K562 (cell line): ENCODE measurements at places on chromosomes 3 and 15. TPM values are rescaled to one million over a fixed set of nuclear protein-coding genes. Genes with fewer than 3 reads are reported as not detected.

The RBMS3 gene
- polyA plus RNA-seq, result not detected in 2 replicates

The MAP2K1 gene
- polyA plus RNA-seq, result 45.0 and 52.7 TPM in 2 replicates

The ZNF385D gene
- 1.6 and 1.7 TPM in 2 replicates for polyA plus RNA-seq

The PLSCR5 gene
- not detected in 2 replicates for polyA plus RNA-seq

The LRRN1 gene
- polyA plus RNA-seq, result not detected in 2 replicates

The SLC22A14 gene
- 0.07 TPM in 1 of 2 replicates, not detected in the other for polyA plus RNA-seq

The CEP19 gene
- polyA plus RNA-seq, result 3.1 and 3.5 TPM in 2 replicates

The LXN gene
- not detected in 2 replicates for polyA plus RNA-seq

The MEGF11 gene
- 0.23 TPM in 1 of 2 replicates, not detected in the other for polyA plus RNA-seq

The JAGN1 gene
- polyA plus RNA-seq, result 49.8 and 54.6 TPM in 2 replicates

The CHRM5 gene
- not detected in 2 replicates for polyA plus RNA-seq

The CHL1 gene
- not detected in 2 replicates for polyA plus RNA-seq

The HAUS2 gene
- 42.8 and 47.7 TPM in 2 replicates for polyA plus RNA-seq

The SPRED1 gene
- polyA plus RNA-seq, result 4.2 and 5.0 TPM in 2 replicates

The AGBL1 gene
- not detected in 2 replicates for polyA plus RNA-seq
